Thoracic aorta (tissue), 2 donors: ENCODE measurements at places on chromosomes 2 and 18. TPM values are rescaled to one million over a fixed set of nuclear protein-coding genes. Genes with fewer than 3 reads are reported as not detected.

GPR39 gene
- 2.7 TPM for total RNA-seq

ESPNL gene
- not detected for total RNA-seq

FEV gene
- not detected for total RNA-seq

NAGK gene
- total RNA-seq = 125 TPM

CHRND gene
- total RNA-seq = not detected

CCDC68 gene
- total RNA-seq = 10.1 TPM

INO80B gene
- total RNA-seq = 15.4 TPM

MEP1B gene
- total RNA-seq = not detected
